ENCODE measurements at places on chromosomes 16 and 17. TPM values are rescaled to one million over a fixed set of nuclear protein-coding genes. Genes with fewer than 3 reads are reported as not detected.

- peaks cover 25% of the 10 kb centered on the region for H3K4me1 ChIP-seq
- H3K36me3 ChIP-seq = peaks cover 13% of the 10 kb centered on the region
- no peak overlapping the region for H3K27ac ChIP-seq
- DNase-seq = no peak
- no peaks in the 10 kb centered on the region for H3K27me3 ChIP-seq
Observed at GRCh38 chr17:45577571-45578279, 87.2 kb upstream of the PLEKHM1 start.

- no peak overlapping the region for H3K27ac ChIP-seq
- H3K4me1 ChIP-seq = no peaks in the 10 kb centered on the region
- no peak overlapping the region for H3K4me3 ChIP-seq
- H3K27me3 ChIP-seq = peaks cover 49% of the 10 kb centered on the region
Observed at GRCh38 chr17:9780552-9780951, 10.8 kb downstream of the DHRS7C start.

Gene SLC16A13
- total RNA-seq = 10.4 TPM

Gene SOX15
- total RNA-seq = 2.0 TPM

Gene HOXB3
- 303 TPM for total RNA-seq

- no peak overlapping the region for H3K4me3 ChIP-seq
- no peak for DNase-seq
- H3K4me1 ChIP-seq = peaks cover 28% of the 10 kb centered on the region
Observed at GRCh38 chr17:31067691-31068184, 27.0 kb upstream of the NF1 start.

GRCh38 chr17:79174193-79174765, 99.7 kb downstream of the ENGASE start:
- H3K27ac ChIP-seq = no peak overlapping the region
- H3K4me3 ChIP-seq = no peak overlapping the region
- no peaks in the 10 kb centered on the region for H3K36me3 ChIP-seq
- peaks cover 60% of the 10 kb centered on the region for H3K27me3 ChIP-seq
- no peak for DNase-seq

DNA sequence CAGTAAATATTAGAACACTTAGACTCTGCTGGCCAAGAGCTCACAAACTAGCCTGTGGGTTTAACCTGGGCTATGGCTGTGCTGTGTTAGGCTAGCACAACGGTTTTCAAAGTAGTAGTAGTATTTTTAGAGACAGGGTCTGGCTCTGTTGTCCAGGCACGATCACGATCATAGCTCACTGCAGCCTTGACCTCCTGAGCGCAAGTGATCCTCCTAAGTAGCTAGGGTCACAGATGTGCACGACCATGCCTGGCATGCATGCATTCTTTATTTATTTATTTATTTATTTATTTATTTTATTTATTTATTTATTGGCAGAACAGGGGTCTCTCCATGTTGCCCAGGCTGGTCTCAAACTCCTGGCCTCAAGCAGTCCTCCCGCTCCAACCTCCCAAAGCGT, 10.3 kb downstream of the MRPL27 start:
- no peak overlapping the region for H3K27ac ChIP-seq
- peaks cover 4% of the 10 kb centered on the region for H3K36me3 ChIP-seq
- DNase-seq = no peak
- H3K4me3 ChIP-seq = no peak overlapping the region
- peaks cover 18% of the 10 kb centered on the region for H3K4me1 ChIP-seq

Gene STH
- total RNA-seq = not detected
